Left ventricle myocardium inferior (tissue), 1 donor: ENCODE measurements at places on chromosomes 4 and X.

DNA sequence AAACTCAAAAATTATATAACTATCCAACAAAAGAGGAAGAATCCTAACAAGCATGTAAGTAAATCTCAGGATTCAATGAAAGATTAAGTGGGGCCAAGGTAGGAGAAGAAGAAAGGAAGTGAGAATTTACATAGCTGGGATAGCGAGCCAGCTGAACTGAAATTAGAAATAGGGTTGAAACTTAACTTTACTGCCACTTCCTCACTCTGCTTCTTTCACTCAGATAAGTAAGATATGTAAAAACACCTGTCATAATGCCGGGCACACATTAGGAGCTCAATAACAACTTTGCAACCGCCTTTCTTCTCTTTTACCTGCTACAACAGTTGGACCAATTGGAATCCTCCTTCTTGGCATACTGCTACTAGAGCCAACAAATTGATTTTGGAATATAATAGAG is 129.4 kb downstream of the CNKSR2 start:
- no peak for DNase-seq

DNA sequence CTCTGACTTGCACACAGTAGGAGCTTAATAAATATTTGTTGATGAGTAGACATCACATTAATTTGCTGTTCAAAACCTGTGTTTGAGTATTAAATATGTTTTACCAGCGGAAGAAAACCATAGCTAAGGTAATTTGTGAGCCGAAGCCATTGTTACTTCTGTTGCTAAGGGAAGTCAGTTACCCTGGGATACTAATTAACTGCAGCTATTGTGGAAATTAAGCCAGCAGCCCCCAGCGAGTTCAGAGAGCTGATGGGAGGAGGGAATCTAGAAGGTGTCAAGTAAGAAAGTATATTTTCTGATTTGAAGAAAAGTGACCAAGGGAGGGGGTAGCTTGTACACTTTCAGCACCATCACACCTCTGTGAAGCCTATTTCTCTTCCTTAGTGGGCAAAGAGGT is 76.7 kb upstream of the IGSF1 start:
- DNase-seq, result no peak

DNA sequence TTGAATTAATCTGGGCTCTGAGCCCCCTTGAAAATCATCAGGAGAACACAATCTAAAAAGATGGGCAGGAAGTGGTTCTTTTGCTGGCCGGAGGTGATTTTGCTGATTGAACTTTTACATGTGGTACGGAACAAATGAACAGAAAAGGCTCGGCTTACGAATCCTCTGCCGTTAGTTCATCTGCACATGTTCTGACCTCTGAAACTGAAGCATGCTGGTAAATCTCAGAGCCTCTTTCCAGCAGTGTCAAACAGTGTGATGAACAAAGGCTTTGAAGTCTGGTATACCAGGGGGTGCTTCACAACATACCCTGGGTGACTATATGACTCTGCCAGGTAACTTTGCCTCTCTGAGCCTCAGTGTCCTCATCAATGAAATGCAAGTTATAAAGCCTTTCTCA is 194.2 kb upstream of the C1QTNF7 start:
- DNase-seq, result no peak

GRCh38 chrX:78063687-78064086 is 40.4 kb upstream of the PGK1 start:
- DNase-seq, result no peak

DNA sequence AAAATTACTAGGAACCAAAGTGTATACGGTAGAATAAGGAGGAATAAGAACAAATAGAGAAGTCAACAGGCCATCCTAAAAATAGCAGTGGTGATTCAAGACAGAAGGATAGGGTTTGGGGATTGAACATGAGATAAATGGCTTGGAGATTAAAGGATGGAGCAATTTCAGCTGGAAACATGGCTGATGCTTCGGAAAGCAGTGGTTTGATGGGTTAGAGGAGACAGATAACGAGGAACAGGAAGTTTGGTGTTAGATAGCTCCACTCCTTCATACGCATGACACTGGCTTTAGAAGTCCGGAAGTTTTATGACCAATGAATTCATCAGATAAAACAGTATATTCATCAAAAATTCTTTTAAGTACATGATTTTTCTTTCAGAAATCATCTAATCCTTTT is 70.8 kb upstream of the GALNTL6 start:
- no peak for DNase-seq

DNA sequence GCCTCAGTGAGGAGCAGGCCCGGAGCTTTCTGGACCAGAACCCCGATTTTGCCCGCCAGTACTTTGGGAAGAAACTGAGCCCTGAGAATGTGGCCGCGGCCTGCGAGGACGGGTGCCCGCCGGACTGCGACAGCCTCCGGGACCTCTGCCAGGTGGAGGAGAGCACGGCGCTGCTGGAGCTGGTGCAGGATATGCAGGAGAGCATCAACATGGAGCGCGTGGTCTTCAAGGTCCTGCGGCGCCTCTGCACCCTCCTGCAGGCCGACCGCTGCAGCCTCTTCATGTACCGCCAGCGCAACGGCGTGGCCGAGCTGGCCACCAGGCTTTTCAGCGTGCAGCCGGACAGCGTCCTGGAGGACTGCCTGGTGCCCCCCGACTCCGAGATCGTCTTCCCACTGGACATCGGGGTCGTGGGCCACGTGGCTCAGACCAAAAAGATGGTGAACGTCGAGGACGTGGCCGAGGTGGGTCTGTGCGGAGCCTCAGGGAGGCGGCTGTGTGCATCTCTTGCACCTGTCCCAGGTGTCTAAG is 323 bp downstream of the PDE6B start:
- peak; percentile 12 for DNase-seq

DNA sequence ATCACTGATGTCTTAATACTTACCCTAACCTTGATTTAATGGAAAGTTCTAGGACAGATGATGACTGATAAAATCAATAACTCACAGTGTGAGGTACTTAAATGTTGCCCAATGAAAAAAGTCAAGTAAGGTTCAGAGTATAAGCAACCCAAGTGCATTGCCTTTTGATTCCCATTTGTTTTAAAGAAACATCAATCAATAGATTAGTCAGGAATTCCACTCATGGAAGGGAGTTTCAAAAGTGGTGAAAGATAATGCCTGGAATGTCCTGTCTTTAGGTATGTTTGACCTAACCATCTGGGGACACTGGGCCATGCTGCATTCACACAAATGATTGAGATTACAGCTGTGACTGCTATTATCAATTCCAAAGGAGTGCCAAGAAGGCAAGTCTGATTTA is 259.7 kb downstream of the PPARGC1A start:
- no peak for DNase-seq

DNA sequence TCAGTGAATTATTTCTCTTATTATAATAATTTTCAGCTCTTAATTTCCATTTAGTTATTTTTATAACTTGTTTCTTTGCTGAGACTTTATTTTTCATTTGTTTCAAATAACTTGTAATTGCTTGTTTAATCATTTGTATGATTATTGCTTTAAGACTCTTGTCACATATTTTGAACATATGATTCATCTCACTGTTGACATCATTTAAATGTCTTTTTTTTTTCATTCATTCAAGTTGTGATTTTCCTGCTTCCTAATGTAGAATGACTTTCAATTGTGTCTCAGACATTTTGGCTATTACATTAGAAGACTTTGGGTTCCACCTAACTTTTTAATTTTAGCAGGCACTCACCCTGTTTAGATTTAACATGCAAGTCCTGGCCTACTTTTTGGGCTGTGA is 234.8 kb upstream of the DIPK2B start:
- no peak for DNase-seq

DNA sequence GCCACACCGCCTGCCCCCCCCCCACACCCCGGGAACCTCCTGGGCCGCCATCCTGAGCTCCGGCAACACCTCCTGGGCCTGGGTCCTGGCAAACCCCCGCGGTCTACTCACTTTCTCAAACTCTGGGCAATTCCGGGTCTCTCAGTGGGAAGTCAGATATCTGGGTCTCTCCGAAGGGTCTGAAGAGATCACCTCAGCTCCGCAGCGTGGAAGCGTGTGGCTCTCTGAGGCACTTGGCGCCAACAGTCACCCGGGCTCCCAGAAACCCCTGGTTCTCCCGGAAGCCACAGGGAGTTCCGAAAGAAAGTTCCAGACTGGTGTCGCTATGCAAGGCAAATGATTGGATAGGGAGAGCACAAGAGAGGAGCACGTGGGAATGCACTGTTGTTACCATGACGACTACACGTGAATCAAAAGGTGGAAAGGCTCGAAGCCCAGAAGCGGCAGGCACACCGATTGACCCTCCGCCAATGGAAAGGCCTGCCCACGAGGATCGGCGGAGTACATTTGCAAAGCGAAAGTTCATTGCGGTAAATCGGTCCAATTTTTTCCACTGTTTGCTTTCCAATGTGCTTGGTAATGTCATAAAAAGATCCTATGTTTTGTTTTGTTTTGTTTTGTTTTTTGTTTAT is at the start of gene PNMA6E:
PNMA6E (minus strand) TSS at position 218 of the 632 bp plus-strand sequence. CDS start 2,501 bp downstream, outside the sequence.
- DNase-seq, result no peak
